ENCODE measurements at places on chromosomes 5 and 9.
A peak's percentile ranks its signal among the peaks of the same experiment; 100 is the strongest.

DNA sequence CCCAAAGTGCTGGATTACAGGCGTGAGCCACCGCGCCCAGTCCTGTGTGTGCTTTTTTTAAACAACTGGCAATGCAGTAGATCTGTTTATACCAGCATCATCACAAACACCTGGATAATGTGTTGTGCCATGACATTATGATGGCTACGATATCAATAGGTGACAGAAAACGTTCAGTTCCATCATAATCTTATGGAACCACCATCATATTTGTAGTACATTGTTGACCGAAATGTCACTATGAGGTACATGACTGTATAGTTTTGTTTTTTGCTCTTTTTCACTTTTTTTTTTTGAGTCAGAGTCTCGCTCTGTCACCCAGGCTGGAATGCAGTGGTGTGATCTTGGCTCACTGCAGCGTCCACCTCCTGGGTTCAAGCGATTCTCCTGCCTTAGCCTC lies 24.4 kb downstream of the ANKRD55 start:
- no peak for DNase-seq

GRCh38 chr9:114988962-114989599 lies 58.7 kb upstream of the TNFSF8 start:
- peak; percentile 43 for DNase-seq

DNA sequence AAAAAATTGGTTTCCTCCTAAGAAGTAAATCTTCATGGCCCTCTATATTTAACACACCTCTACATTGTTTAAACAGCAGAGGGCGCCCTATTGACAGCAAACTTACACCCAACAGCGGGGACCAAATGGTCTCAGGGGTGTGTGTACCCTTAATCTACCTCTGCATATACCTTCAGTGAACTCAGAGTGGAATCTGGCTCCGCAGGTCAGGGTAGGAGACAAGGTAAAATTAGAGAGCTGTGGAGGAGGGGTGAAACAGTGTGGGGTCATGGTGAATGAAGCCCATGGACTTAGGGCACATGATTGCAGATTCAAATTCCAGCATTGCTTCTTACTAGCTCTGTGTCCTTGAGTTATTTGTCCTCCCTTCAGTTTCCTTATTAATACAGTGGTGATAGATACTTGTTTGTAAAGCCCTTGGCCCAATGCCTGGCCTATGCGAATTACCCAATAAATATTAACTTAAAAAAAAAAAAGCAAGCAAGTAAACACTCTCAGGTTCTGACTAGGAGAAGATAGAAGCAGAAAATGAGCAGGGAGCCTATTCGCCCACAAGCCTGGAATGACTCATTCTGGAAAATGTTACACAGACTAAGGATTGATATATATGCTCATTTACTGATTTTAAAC lies 122.9 kb downstream of the CAVIN4 start:
- DNase-seq = peak; percentile 3

DNA sequence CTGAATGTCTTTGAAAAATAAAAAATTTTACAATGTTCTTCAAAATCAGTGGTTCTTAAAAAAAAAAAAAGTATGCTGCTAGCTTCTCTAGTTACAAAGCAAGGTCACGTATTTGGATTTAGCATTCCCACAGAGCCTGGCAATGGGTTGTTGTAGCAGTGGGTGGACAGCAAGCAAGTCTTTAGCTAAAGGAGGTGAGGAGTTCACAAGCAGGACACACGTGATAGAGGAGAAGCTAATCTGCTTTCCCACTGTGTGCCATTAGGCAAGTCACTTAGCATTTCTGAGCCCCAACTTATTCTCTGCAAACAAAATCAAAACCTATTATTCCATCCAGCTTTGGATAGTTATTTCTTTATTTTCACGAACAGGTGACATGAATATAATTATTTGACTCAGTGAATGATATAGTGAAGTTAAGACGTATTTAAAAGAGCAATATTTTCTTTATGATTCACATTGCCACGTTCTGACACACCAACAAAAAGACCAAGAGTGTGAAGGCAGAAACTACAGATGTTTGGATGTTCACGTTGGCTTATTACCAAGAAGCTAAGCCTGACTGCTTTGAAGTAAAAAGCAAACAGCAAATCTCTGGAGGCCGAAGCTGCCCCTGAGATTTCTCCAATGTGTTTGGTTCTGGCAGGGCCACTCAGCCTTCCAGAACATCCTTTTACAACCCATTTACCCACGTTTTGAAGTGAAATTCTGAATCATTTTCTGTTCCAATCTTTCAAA lies 612.1 kb upstream of the CDH6 start:
- DNase-seq = no peak

DNA sequence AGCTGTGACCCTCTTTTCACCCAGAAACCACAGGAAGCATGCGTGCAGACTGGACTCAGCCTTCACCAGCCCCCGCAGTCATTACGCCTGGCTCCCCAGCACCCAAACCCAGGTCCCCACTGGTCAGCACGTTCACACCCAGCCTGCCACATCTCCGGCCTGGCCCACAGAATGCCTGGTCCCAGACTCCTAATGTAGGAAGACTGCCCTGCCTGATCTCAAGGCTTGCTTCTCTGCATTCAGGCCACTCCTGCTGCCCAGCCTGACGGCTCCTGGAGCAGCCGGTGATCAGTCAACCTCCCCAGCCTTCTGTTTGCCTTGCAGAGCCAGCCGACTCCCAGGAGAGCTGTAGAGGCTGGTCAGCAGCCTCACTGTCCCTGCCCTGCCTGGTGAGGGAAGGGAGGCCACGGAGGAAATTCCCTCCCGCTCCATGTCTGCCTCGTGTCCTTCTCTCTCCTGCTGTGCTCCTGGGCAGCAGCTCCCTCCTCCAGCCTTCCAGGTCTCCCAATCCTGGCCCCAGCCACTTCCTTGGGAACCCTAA lies 25.4 kb downstream of the ADAMTS2 start:
- DNase-seq = no peak

- DNase-seq = no peak
Measured at GRCh38 chr5:150258130-150258529, 31.4 kb downstream of the CAMK2A start.

- DNase-seq = no peak
Measured at GRCh38 chr5:57595523-57595991, 112.9 kb upstream of the ACTBL2 start.
